ENCODE measurements at places on chromosomes 6 and 20.

- DNase-seq, result no peak
These were observed 54.0 kb upstream of the CCN2 start for GRCh38 chr6:132005178-132005577.

DNA sequence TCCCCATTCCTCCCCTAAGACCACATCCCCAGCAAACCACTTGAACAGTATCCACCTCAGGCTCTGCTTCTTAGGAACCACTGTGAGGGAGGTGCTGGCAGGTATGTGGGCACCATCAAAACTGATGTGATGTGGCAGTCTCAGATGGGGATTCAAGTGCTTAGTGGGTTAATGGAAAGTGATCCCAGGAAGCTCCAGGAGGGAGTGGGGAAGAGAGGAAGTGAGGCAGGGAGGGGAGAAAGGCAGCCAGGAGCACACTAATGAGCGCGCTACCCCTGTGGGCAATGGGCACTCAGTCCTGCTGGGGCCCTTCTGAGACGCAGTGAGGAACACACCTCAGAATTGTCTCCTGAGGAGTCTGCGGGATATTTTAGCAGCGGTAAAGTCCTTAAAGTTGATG lies 263.1 kb upstream of the MOCS1 start:
- DNase-seq, result no peak

- no peak for DNase-seq
These were observed 27.9 kb upstream of the CCR6 start for GRCh38 chr6:167094820-167095637.

DNA sequence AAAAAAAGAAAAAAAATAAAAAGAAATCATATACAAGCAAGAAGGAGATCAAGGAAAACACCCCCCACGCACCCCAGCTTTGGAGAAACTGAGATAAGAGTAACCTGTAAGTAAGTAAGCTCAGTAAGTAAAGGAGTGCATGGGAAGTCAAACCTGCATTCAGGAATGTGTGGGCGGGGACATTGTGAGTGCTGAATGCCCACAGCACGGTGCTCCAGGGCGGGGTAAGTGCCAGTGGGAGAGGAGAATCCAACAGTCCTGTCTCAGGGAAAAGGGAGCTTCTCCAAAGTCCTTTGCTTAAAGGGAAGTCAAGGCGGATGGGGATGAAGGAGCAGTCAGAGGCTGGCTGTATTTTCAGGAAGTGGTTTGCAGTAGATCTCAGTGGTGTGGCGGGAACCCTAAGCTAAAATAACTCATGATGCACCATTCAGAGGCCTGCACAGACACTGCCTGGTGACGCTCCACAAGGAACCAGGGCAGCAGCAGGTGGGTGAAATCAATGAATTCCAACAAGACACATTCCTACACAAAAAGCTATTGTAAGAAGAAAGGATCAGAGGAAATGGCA lies 368.0 kb downstream of the QKI start:
- DNase-seq, result no peak

- no peak for DNase-seq
These were observed 39.0 kb downstream of the MAS1 start for GRCh38 chr6:159929819-159930218.

DNA sequence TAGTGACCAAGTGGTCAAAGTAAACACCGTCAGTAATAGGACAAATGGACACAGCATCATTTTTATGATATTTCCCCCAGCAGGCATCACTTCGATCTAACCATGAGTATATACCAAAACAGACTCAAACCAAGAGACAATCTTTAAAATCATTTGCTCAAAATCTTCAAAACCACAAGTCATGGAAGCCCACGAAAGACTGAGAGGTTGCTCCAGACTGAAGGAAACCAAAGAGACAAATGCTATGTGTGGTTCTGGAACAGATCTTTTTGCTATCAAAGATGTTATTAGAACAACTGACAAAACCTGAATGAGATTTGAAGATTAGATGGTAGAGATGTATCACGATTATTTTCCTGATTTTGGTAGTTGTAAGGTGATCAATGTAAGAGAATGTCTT lies 197.7 kb downstream of the TBXT start:
- no peak for DNase-seq

GRCh38 chr6:81891874-81892273 lies 139.4 kb upstream of the TENT5A start:
- DNase-seq, result no peak

DNA sequence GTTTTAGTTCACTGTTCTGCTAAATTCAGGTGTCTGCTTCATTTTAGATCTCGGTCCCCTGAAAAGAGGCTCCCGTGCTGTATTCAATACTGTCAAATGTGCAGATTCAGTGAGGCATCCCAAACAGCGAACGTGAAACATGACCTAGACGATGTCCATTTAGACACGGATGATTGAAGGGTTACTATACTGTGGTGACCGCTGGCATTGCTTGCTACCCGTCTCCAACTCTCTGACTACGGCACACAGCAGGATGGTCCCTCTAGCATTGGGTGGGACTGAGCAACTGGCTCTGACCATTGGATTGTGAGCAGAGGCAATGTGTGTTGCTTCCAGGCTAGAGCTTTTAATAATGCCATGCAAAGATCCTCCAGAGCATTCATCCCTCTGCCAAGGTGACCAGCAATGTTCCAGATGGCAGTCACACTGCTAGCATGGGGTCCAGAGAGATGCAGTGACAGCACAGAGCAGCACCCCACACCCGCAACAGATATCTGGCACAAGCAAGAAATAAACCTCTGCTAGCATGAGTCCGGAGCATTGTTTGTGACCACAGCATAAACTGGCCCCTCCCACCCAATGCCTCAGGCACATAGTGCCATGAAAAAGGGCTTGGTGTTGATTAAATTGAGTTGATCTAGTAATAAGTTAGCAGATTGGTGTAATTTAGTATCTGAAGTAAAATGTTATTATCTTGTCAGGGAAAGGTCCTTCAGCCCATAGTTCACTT lies 9.0 kb downstream of the METTL24 start:
- DNase-seq, result no peak

- no peak for DNase-seq
These were observed 84.9 kb downstream of the ANKRD60 start for GRCh38 chr20:58143531-58143930.

GRCh38 chr20:24465730-24466129 lies 3.7 kb upstream of the SYNDIG1 start:
- peak; percentile 54 for DNase-seq

- no peak for DNase-seq
These were observed 1.4 kb upstream of the RALY start for GRCh38 chr20:33992145-33992922.

DNA sequence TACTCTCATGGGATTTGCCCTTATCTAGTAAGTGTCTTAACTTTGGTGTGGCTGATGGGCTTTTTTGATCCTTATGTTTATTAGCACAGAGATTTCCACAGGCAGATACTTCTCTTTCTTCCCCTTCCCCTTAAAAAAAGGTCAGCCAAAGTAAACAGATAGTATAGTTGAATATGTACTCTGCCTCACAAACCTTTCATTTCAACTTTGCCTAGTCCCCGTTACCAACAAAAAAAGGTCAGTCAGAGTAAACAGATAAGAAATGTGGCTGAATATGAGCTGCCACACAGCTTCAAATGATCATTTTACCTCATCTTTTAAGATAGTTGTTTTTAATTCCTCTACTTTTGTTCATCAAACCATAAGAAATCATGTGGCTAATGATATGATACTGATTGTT lies 34.1 kb upstream of the SLC35D3 start:
- no peak for DNase-seq

- DNase-seq, result no peak
These were observed 193.6 kb downstream of the EDN1 start for GRCh38 chr6:12483712-12484111.

DNA sequence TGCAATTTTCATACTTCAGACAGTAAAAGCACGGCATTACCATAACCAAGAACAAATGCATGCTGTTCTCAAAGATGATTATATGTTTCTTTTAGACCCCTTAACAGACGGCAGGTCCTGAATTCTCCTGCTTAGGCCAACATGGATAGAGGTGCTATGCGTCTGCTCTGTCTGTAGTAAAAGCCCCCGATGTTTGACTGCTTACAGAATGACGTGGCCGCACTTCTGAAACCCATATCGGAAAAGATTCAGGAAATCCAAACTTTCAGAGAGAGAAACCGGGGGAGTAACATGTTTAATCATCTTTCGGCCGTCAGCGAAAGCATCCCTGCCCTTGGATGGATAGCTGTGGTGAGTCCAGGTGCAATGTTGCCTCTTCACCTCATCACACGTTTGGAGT lies 93.1 kb upstream of the FAM8A1 start:
- DNase-seq, result no peak

DNA sequence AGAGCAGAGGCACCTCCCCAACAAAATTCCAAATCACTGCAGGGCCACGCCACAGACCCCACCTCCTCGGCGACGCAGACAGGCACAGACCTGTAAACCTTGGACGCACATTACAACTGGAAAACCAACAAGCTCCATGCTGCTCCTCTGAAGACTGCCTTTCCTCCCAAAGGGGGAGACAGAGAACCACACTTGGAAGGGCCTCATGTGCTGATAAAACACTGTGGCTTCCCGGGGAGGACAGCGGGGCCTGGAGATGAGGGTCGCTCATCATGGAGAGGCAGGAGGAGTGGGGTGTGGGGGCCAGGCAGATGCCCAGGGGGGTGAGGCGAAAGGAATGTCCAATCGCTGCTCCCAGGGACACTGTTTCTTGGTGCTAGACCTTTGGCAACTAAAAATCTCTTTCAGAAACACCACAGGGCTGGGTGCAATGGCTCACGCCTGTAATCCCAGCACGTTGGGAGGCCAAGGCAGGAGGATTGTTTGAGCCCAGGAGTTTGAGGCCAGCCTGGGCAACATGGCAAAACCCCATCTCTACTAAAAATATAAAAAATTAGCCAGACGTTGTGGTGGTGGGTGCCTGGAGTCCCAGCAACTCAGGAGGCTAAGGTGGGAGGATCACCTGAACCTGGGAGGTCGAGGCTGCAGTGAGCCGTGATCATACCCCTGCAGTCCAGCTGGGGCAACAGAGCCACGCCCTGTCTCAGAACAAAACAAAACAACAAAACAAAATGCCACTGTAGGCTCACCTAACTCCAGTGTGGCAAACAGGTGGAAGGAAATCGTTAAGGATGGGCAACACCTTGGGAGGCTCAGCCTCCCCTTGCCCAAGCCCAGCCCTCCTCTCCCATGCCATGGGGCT lies 53.8 kb downstream of the ABHD12 start:
- DNase-seq, result no peak

DNA sequence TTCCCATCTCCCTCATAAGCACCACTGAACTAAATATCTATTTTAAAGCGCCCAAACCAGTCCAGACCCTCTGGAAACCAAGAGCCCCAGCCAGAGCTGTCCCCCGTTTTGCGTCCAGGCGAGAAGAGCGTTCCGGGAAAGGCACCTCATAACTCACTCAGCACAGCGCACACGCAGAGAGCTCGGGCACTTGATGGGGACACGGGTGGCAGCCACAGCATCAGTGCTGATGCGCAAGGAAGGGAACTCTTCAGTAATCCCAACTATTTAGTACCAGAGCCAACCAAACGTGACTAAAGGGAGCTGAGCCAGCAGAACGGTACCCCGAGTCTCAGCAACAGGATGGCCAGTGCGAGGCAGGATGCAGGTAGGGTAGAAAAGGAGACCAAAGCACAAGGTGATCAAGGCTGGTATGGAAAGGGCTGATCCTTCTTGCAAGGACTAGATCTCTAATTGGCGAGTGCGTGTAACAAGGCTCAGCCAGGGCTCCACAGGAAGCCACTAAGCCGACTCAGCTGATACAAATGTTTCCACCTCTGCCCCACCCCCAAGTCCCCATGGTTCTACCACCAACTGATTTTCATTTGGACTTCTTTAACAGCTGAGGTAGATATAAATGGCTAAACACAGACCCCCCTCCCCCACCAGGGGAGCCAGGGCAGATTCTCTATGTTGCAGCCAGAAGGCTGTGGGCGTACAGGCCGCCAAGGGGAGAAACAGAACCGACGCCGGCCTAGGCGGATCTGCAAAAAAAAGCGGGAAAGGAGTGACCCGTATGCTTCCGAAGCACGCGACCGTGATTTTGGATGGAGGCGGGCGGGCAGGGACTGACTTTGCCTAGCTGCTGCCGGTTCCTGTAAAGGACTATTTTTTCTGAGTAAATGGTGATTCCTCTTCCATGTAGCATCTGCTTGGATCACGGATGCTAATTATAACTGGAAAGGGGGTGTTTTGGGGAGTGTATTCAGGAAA lies 183.5 kb upstream of the COL21A1 start:
- no peak for DNase-seq

DNA sequence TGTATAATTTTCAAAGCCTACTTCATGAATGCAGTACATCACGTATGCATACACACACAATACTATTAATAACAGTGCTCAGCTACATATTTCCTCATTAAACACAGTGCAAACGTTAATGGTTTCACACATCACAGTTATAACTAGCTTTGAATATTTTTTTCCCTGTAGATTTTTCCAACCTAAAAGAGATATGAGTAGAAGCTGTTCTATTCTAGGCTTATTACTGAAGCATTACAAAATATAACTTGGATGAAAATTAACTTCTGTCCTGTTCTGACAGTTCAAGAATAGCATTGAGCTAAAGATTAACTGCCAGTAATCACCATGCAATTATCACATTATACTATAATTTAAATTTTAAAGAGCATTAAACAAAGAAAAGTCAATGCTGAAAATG lies 6.2 kb downstream of the LMBRD1 start:
- DNase-seq, result no peak

DNA sequence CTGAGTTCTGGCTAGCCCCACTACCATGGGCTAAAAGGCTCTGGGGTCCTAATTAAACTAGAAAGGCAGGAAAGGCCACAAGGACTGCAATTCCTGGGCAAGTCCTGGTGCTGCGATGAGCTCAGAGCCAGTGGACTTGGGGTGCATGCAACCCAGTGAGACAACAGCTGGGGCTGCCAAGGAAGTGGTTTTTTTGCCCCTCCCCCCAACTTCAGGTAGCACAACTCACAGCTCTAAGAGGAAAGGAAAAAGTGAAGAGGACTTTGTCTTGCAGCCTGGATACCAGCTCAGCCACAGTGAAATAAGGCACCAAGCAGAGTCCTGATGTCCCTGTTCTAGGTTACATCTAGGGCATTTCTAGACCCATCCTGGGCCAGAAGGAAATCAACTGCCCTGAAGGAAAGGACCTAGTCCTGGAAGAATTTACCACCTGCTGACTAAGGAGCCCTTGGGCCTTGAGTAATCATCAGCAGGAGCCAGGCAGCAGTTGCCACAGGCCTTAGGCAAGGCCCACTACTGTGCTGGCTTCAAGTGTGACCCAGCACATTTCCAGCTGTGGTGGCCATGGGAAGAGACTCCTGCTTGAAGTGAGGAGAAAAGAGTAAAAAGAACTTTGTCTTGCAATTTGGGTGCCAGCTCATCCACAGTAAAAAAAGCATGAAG lies 358.4 kb downstream of the BTBD3 start:
- DNase-seq, result no peak

GRCh38 chr6:134318236-134318973 lies 493 bp upstream of the SGK1 start:
- no peak for DNase-seq

- no peak for DNase-seq
These were observed 27.6 kb downstream of the ZNF292 start for GRCh38 chr6:87182940-87183339.

DNA sequence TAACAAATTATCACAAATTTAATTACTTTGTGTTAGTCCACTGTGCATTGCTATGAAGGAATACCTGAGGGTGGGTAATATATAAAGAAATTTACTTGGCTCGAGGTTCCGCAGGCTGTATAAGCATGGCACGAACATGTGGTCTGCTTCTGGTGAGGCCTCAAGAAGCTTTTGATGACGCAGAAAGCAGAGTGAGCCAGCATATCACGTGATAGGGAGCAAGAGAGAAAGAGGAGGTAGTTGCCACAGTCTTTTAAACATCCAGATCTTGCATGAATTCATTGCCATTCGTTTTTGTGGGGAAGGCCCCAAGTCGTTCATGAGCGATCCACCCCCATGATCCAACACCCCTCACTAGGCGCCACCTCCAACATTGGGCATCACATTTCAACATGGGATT lies 733.7 kb downstream of the GRIK2 start:
- DNase-seq, result no peak

GRCh38 chr6:22413681-22414311 lies 117.0 kb upstream of the PRL start:
- no peak for DNase-seq

Measured in thoracic aorta (tissue), 2 donors.